ENCODE measurements at places on chromosomes 4 and X.

GRCh38 chrX:144335402-144335801 lies 451.5 kb downstream of the UBE2NL start:
- no peak for DNase-seq

DNA sequence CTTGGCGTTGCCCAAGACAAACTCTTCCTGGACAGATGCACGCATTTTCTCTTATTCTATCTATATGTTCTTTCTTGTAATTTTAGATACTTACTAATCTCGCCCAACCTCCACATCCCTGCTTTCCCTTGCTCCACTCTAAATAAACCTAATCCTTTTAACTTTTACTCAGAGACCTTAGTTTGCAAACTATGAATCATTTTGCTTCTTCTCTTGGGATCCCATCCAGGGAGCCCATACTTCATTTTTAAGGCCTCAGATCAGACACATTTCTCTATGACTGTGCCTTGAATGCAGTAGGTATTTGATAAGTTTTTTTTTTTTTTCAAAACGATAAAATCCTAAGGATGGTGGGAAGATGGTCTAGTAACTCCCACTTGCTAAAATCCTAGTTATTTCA lies 353.8 kb upstream of the HAND2 start:
- DNase-seq, result no peak

DNA sequence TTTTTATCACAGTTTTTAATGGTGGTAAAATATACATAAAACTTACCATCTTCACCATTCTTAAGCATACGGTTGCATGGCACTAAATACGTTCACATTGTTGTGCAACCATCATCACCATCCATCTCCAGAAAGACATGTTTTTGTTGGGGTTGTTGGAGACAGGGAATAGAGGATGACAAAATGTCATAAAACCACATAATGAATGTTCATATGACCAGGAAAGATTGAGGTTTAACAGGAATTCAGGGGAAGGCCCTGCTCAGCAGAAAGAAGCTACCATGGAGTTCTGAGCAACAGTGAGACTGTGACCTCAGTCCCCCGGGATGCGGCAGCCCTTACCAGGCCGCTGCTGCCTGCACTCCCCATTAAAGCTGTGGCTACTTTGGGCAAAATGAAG lies 63.9 kb upstream of the TRIM2 start:
- no peak for DNase-seq

GRCh38 chrX:100340491-100341141 lies 69.5 kb downstream of the PCDH19 start:
- no peak for DNase-seq

Measured in stimulated activated CD8-positive, alpha-beta memory T cell treated with anti-CD3 and anti-CD28 coated beads, Interleukin-7, amount 100 ng/mL, for 4 hours (primary cell).